ENCODE measurements at places on chromosomes 5 and 9.

DNA sequence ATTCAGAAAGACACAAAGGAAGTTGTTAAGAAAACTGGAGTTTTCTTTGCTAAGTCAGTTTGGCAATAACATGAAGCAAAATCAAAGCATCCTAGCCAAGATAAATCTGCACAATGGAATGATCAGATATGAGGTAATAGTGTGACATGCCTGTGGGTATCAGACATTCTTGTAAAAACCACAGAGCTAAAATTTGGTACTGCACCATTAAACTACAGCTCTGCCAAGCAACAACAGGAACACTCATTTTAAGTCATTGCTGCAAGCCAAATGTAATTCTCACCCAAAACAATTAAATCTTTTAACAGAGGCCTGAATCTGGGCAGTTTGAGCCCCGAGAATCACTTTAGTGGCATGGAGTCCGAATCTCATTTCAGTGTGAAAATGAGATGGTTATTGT, 96.6 kb downstream of the VCAN start:
- no peak for DNase-seq

DNA sequence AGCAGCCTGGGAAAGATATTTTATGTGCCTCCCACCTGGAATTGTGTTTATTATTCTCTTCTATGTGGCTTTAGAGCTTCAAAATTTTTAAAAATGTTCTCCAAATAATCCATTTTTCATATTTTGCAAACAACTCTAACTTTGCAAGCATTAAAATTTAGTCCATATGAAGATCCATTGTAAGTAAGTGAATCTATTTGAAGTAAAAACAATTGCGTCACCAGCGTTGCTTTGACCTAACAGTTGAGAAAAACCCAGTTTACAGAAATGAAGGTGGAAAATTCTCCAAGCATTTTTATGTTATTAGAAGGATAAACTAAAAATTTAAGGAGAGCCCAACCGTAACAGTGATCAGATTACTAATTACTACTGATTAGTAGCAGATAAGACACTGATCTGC, 38.9 kb upstream of the TLX3 start:
- DNase-seq, result no peak

- DNase-seq, result no peak
Observed at GRCh38 chr5:475704-476101, 32.7 kb downstream of the EXOC3 start.

GRCh38 chr5:176912115-176912514, 13.0 kb upstream of the HK3 start:
- no peak for DNase-seq

Data from A673 (cell line).